ENCODE measurements at places on chromosomes 2 and 18.

GRCh38 chr2:44372246-44372645, 10.5 kb downstream of the CAMKMT start:
- DNase-seq: no peak

DNA sequence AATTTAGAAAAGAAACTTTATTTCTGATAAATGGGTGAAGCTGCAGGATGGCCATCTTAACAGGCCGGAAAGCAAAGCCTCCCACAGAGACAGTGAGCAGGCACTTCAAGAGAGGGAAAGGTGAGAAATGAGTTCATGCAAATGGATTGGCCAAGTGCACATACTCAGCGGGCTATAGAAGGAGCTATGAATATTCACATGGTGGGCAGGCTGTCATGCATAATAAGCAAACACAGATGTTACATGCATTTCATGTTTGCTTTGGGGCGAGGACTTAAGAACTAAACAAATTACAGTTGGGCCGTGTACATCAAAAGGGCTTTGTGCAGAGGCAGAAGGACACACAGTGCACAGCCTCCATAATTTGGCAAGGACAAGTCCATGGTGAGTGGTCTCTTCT, 69.8 kb upstream of the MAL start:
- no peak for DNase-seq

GRCh38 chr2:181471226-181471625, 14.0 kb downstream of the ITGA4 start:
- no peak for DNase-seq

GRCh38 chr2:145235312-145235711, 715.4 kb upstream of the ZEB2 start:
- no peak for DNase-seq

- no peak for DNase-seq
Measured at GRCh38 chr2:28231110-28231631, 161.5 kb upstream of the FOSL2 start.

GRCh38 chr2:38233231-38233983, 143.7 kb downstream of the ATL2 start:
- no peak for DNase-seq

DNA sequence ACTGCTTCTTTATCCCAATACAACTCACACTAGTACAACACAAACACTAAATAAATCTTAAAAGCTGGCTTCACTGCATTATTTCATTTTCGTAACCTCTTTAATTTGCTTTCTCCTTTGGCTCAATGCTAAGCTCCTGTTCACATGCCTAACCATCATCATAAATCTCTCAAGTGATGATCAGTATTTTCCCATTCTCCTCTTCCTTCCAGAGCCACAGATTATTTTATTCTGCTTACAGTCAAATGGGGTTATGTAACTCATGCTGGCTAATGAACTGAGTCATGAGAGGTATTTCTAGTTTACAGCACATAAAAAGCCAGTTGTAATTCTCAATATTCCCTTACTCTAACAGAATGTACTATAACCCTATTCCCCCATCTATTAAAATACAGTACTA, 350.4 kb upstream of the ZC3H15 start:
- no peak for DNase-seq

GRCh38 chr18:47950511-47950910, 20.1 kb upstream of the SMAD2 start:
- DNase-seq: no peak

DNA sequence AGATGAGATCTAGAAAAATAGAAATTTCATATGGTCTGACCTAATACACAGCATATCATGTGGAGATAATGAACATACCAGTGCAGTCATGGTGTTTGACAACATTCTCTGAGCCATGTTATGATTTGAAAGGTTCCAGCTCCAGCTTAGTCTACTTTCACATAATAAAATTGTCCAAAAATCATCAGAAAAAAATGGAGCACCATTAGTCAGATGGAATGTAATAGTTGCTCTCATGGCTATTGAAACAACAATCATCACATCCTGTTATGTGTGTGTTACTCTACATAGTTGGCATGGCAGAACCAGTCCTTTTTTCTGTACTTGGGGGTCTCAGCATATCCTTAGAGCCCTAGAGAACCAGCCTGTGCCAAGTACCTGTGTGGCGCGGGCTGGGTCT, 678.9 kb upstream of the FANCL start:
- DNase-seq: no peak

DNA sequence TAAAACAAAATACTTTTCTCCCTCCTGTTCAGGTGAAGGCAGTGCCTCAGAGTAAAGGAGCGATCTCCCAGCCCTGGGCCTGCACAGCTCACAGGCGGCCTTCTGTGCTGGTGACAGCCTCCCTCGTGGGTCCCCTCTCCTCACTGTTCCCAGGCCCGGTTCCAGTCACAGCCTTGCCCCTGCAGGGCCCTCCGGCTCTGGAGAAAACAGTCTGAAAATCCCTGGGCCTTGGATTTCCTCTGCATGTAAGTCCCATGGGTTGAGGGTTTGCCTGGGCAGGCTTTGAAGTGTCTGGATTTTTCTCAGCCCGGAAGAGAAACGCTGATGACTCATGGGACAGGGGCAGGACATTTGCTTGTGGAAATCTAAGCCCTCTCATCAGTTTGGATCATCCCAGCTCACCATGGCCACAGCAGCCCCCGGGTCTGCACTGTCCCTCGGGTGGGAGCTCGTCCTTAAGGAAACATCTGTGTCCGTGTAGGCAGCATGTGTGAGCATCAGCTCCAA, 186.1 kb upstream of the RAB12 start:
- no peak for DNase-seq

DNA sequence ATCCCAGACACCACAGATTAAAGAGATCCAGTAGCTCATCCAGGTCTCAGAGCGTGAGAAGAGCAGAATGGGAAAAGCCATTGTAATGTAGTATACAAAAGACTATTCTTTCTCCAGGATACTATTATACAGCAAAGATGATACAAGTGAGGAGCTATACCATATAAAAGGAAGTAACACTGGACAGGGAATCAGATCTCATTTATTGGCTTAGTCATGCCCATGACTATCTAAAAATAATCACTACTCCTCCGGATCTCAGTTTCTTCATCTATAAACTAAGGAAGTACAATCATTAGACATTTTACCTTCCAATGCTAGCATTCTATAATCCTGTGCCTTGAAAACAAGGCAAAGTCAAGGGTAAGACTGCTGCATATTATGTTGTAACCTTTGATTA, 19.4 kb downstream of the KRCC1 start:
- no peak for DNase-seq

DNA sequence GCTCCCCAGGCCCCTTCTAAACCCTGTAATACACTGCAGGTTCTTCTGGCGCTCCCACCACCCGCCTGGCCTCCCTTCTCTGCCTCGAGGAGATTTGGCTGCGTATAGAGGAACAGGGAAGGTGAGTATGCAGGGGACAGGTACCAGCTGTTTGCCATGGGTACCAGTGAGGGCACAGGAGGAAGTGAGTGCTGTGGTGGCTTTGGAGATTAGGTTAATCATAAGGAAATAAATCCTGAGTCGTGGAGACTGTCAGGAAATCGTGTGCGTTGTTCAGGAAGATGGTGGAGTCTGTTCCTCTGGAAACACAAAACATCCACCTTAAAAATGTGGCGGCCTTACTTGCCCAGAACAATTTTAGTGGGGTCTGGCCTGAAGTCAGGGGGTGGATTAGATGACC, 230.4 kb downstream of the FAM210A start:
- DNase-seq: no peak

- DNase-seq: no peak
Measured at GRCh38 chr18:56124186-56124585, 514.2 kb downstream of the TXNL1 start.

GRCh38 chr2:68193144-68193543, 35.5 kb downstream of the PNO1 start:
- no peak for DNase-seq

DNA sequence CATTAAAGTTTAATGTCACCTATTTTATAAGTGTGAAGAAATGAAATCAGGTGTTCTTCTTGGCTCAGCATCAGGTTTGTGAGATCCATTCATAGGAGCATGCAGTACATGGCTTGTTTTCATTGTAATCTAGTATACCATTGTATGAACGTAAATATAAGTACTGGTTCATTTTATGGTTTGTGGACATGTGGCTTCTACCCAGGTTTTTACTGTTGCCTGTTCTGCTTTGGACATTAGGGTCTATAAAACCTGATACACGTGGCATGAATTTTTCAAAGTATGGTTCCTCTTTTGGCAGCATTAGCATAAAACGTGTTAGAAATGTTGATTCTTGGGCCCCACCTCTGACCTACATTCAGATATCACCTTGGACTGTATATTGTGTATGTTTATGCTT, 175.5 kb downstream of the PRPF40A start:
- no peak for DNase-seq

GRCh38 chr2:20456116-20456571, 9.3 kb downstream of the RHOB start:
- DNase-seq: no peak

GRCh38 chr2:170823088-170823897, 6.6 kb downstream of the GAD1 start:
- DNase-seq: peak; percentile 31

GRCh38 chr18:21663578-21663977, 41.0 kb downstream of the ABHD3 start:
- DNase-seq: no peak

DNA sequence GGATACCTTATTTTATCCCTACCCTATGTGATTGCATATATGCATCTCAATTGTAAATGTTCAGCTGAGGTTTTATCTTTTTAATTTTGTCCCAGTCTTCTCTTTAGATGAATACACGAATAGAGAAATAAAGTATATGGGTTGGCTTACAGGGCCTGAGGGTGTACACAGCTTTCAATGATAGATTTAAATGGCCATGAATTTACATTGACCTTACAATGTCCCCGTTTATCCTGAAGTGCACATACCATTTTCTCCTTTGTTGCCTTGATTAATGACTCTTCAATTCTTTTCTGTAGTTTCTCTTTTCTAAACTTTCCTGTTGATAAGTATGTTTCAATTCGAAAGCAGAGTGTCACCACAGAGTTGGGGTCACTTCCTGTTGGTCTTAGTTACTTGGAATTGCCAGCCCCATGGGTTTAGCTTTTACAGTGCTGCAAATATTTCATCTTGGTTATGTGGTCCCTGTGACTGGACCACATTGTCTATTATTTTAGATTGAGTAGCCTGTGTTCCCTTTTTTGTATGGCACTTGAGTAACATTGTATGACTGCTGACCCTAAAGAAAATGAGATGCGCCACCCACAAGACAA, 1616.3 kb upstream of the ACVR2A start:
- DNase-seq: no peak

DNA sequence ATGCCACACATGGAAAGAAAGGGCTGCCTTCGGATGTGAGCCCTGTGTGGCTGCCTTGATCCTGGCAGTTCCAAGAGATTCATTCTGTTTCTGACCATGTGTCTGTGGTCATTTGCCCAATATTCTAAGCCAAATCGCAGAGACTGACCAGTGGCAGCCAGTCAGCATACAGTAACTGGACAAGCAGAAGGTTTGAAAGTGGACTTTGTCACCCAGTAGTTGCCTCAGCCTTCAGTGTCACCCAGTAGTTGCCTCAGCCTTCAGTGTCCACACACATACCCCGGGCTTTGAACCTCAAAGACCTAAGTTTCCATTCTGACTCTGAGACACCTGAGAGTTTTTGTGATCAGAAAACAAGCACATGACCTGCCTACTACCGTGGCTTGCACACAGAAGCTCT, 5.0 kb downstream of the RFX8 start:
- DNase-seq: no peak

- DNase-seq: no peak
Measured at GRCh38 chr2:230751062-230751461, 38.4 kb downstream of the CAB39 start.

- DNase-seq: no peak
Measured at GRCh38 chr2:105634198-105634597, 110.5 kb upstream of the NCK2 start.

DNA sequence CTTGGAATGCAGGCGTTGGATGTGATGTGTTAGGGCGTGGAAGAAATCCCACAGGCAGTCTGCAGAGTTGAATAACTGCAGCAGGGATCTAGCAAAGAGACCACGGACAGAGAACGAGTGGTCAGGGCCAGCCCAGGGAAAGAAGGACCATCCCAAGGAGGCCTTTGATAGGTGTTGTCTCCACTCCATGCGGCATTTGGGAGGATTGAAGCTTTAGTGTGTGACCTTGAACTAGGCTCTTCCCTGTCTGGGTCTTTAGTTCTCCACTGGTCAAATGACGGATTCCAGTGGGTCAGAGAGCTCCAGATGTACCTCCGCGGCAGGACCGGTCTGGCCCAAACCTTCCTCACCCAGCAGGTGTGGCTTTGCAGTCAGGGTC, 18.4 kb downstream of the GREB1 start:
- no peak for DNase-seq

DNA sequence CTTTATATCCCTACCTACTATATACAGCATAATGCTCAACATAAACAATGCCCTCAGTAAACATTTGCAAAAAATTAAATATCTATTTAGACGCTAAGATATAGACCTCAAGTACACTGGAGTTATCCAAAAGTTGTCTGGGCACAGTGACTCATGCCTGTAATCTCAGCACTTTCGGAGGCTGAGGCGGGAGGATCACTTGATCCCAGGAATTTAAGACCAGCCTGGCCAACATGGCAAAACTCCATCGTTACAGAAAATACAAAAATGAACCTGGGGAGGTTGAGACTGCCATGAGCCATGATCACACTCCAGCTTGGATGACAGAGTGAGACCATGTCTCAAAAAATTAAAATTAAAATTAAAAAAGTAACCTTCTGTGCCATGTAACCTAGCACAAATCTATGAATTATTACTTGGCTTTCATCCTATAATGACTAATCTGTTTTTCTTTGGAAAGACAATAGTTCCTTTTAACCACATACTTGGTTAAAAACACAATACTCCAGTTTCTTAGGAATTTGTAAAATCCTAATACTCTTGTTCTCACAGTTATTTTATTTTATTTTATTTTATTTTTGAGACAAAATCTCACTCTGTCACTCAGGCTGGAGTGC, 6.7 kb upstream of the TNFAIP6 start:
- DNase-seq: no peak

- DNase-seq: no peak
Measured at GRCh38 chr2:98559581-98559980, 48.7 kb downstream of the COA5 start.

DNA sequence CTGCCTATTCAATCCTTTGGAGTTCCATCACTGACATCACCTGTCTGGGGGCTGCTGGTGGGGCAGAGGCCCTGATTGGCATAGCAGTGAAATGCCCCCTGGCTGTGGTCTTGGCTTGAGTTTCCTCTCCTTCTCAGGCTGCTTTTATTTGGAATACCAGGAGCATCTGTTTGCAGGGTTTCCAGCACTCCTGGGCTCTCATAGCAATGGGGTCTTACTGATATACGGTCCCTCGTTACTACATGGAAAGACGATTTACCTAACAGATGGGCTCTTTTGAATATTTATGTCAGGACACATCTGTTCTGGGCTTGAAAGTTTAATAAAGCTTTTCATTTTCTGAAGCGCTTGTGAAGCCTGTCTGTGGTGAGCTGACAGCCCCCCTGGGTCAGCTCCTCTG, 230.3 kb downstream of the SLC4A3 start:
- no peak for DNase-seq

All from activated T-cell treated with anti-CD3 and anti-CD28 coated beads, Interleukin-2, amount 50 U/mL, for 1 hour (primary cell).